ENCODE measurements at places on chromosomes 4 and X. TPM values are rescaled to one million over a fixed set of nuclear protein-coding genes. Genes with fewer than 3 reads are reported as not detected.
A peak's percentile ranks its signal among the peaks of the same experiment; 100 is the strongest.

- DNase-seq: no peak
Observed at GRCh38 chr4:79851625-79852304, 221.3 kb downstream of the ANTXR2 start.

DNA sequence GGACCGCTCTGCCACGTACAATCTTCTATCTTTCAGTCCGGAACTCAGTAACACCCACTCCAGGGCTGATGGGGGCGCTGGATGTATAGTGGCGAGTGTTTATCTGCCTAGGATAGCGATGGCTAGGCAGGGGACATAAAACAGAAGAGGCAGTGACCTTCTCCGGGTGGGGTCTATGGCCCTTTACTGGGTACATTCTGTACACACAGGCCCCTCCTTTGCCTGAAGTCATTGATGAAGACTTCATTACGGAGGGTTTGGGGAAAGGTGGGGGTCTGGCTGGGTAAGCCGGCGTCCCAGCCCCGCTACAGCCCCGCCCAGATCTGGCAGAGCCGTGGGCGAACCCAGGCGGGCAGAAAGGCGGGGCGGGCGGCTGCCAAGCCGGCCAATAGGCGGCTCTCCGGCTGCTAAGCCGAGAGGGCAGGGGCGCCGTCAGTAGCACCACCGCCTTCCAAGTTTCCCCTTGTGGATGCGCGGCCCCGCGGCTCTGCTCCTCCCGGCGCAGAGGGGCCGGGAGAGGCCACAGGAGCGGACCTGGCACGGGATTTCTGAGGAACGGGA, at the start of gene CHST7:
CHST7 (plus strand) TSS at position 435 of the 561 bp plus-strand sequence. CDS start 167 bp downstream, outside the sequence.
- DNase-seq: peak; percentile 81

DNA sequence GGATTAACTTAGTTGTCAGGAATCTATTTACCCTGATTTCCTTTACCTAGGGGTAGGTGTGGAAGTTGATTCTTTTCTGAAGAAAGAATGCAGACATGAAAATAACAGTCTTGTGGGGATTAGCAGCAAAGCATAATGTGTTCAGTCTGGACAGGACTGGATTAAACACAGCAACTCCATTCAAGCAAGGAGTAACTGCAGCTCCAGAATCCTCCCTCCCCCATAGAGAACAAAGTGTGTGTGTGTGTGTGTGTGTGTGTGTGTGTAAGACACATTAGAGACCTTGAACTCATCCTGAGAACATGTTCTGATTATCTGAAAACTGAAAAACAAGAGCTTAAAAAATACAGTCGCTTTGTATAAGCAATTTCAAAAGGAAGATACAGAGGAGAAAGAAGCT, 9.3 kb downstream of the C4orf54 start:
- DNase-seq: no peak

PCDH7 gene
- 38.1 TPM for total RNA-seq

DNA sequence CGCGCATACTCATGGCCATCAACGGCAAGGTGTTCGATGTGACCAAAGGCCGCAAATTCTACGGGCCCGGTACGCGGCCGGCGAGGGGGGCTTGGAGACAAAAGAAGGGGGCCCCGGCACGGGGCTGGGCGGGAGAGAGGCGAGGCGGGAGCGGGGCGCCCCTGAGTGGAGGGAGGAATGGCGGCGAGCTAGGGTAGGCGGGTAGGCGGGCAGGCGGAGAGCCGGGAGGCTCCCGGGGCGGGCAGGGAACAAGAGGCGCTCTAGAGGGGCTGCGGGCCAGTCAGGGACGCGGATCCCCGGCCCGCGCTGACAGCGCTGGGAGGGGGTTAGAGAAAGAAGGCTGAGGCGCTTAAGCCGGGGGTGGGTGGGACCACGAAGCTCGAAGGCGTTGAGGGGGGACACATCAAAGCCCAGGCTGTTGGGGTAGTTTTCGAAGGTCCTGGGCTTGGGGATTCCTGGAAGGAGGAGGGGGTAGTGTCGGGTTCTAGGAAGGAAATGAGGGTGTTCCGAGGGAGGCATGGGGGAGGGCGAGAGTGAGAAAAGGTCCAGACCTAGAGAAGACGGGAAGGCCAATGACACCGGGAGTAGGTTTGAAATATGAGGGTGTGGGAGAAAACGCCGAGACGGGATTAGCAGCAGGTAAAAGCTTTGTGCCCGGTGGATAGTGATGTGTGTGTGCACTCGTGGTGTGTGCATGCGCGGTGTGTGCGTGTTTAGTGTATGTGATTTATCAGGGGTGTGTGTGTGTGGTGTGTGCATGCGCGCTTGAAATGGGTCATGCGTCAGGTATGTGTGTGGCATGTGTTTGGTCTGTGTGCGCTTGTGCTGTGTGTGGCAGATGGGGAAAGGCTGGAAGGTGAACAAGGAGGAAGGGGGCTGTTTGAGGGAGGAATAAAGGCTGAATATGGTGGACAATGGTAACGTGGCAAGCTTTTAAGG, 807 bp downstream of the PGRMC1 start:
- DNase-seq: peak; percentile 47

DNA sequence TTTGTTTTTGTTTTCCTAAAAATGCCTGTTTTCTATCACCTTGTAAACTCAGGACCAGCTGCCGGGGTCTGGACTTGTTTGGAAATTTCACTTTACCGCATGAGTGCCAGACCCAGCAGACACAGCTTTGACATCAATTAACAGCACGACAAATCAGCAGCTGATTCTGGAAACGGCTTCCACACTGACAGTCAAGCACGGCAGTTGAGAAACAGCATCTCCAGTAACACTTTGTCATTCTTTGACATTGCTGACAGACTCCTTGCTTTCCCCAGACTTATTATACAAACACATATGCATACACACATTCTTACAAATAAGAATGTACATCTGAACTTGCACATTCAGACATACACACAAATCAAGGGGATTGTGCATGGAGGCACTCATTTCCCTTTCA, 1017.6 kb upstream of the HS3ST1 start:
- DNase-seq: no peak
